Esophagus muscularis mucosa (tissue), 4 donors: ENCODE measurements at places on chromosomes 3 and 15.

DNA sequence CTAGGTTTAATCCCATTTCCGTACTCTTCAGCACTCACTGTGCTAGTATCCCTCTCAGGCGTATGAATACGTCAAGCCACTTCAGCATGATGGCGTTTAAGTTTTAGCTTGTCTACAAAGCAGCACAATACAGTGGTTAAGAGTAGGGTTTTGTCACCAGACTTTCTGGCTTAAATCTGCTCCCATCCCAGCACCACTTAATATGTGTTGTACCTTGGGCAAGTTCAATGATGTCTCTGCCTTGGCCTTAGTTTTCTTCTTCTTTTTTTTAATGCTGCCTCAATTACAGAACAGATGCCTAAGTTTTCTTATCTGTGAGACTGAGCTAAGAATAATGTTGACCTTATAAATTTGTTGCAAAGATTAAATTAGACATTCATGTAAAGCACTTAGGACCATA, 152.9 kb upstream of the CTDSPL start:
- DNase-seq, result no peak

DNA sequence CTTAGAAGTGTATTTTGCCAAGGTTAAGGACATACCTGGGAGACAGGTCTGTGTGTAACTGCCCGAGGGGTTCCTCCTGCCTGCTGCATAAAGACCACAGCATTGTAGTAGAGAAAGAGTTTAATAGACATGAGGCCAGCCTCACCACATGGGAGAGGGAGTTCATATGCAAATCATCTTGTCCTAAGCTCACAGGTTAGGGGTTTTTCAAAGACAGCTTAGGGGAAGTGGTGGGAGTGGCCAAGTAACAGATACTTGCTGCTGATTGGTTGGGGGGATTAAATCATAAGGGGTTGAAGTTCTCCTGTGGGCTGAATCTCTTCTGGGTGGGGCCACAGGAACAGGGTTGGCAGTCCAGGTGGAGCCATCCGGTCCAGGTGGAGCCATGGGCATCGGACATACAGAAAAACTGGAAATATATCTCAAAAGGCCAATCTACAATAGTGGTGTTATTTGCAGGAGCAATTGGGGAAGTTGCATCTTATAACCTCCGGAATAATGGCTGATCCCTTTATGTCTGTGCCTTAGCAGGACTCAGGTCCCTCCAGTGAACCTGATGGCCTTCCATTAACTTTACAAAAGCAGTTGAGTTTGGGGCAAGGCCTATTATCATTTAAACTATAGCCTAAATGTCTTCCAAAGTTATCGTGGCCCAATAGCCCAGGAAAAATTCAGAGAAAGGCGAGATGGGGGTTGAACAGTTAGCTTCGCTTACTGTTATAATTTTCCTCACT, 86.0 kb upstream of the MFGE8 start:
- no peak for DNase-seq

GRCh38 chr15:82572311-82572710, 32.1 kb upstream of the RPS17 start:
- no peak for DNase-seq

- DNase-seq, result no peak
These were observed 209.0 kb downstream of the EFHB start for GRCh38 chr3:19725000-19725399.

DNA sequence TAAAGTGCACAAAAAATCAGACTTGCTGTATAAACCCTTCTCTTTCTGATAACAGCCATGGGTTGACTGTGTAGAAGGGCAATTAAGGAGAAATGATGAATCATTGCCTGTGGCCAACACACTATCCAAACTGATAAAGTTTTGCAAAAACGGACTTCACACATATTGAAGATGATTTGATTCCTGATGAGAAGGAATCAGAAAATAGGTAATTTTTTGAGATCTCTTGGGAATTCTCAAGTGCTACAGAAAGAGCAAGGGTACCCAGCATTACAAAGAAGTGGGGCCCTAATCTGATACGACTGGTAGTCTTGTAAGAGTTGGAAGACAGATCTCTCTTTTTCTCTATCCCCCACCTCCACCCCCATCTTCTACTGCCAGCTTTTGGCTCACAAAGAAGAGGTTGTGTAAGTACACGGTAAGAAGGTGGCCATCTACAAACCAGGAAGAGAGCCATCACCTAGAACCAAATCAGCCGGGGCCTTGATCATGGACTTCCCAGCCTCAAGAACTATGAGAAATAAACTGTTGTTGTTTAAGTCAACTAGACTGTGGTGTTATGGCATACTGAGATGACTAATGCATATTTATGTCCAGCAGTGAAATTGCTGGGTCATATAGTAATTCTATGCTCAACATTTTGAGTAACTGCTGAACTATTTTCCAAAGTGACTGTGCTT, 254.7 kb downstream of the EDEM1 start:
- no peak for DNase-seq

DNA sequence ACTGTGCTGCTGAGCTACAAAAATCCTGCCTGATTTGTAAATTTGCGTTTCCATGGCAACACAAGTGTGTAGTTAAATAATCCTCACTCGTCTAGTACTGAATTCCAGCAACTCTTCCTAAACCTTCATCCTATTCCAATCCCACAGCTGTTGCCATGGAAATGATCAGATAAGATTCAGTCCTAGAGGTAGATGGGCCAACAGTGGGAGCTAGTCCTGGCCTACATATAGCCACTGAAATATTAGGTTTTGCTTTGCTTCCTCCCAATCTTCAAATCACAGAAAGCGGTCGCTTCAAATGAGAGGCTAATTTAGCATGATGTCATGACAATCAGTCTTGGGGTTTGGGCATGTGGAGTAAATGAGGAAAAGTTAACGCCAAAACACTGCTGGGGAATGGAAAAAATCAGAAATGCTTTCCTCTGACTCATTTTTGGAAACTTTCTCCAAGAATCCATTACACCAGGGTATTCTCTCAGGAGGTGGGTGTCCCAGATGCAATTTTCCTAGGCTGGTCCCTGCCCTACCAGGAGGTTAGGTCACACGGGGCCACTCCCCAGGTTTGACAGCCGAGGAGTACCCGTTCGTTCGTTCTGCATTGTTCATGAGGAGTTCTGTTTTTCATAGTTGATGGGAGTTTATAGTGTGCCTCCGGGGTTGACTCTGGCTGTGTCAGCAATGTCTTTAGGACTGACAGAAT, 159.2 kb upstream of the SLCO3A1 start:
- no peak for DNase-seq

DNA sequence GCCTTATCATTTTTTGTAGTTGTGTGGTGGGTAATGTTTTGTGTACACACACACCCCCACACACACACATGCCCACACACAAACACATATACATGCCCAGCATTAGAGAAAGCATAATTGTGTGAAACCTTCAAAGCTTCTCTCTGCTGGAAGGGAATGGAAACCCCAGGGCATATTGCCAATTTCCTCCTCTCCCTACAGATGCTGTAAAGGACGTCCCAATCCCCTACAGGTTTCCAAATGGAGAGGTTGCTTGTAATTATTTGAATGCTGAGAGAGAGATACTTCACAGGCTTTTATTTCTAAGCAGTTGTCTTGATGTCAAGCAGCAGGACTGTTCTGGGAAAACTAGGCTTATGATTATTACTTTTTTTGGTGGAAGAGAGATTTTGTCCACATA, 23.0 kb upstream of the CCK start:
- DNase-seq, result no peak

DNA sequence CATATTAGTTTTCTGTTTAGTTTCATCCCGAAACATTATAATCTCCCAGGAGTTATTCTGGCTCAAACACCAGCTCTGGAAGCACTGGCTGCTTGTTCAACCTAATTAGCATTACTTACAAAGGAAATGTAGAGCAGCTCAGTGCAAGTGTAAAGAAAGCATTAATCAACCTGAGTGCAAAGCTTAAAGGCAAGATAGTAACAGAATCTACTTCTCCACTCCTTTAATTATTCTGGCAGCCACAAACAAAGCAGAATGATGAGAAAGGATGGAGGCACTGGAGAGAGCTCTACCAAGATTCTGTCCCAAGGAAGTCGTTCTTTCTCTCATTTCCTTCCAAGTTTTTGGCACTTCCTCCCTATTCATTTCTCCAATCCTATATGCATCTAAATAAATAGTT, 1384.0 kb downstream of the ZPLD1 start:
- DNase-seq, result no peak

GRCh38 chr3:9142362-9142761, 107.1 kb downstream of the SRGAP3 start:
- DNase-seq, result no peak
